Naive thymus-derived CD8-positive, alpha-beta T cell (primary cell): ENCODE measurements at places on chromosomes 3 and 15. TPM values are rescaled to one million over a fixed set of nuclear protein-coding genes. Genes with fewer than 3 reads are reported as not detected.
A peak's percentile ranks its signal among the peaks of the same experiment; 100 is the strongest.

DNA sequence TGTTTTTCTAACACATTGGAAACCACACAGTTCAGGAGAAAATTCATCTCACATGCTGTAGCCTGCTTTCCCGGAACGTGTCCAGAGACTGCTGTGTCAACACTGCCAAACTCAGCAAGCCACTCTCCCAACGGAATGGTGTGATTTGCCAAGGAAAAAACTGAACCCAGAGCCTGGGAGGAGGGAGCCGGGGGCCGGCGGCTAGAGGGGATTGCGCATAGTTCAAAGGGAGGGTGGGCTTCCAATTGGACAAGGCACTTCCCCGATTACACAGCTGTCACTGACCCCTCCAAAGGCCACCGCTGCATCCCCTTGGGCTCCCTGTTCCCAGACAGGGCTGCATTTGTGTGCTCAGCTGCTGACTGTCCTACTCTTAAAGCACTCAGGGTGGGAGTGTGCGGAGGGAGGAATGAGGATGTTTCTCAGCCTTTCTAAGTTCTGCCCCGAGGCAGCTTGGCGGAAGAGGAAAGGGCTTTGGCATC is 256.2 kb downstream of the ZNF621 start:
- peaks cover 3% of the 10 kb centered on the region for H3K27me3 ChIP-seq
- no peak for DNase-seq
- no peaks in the 10 kb centered on the region for H3K4me1 ChIP-seq
- no peak overlapping the region for H3K4me3 ChIP-seq

DNA sequence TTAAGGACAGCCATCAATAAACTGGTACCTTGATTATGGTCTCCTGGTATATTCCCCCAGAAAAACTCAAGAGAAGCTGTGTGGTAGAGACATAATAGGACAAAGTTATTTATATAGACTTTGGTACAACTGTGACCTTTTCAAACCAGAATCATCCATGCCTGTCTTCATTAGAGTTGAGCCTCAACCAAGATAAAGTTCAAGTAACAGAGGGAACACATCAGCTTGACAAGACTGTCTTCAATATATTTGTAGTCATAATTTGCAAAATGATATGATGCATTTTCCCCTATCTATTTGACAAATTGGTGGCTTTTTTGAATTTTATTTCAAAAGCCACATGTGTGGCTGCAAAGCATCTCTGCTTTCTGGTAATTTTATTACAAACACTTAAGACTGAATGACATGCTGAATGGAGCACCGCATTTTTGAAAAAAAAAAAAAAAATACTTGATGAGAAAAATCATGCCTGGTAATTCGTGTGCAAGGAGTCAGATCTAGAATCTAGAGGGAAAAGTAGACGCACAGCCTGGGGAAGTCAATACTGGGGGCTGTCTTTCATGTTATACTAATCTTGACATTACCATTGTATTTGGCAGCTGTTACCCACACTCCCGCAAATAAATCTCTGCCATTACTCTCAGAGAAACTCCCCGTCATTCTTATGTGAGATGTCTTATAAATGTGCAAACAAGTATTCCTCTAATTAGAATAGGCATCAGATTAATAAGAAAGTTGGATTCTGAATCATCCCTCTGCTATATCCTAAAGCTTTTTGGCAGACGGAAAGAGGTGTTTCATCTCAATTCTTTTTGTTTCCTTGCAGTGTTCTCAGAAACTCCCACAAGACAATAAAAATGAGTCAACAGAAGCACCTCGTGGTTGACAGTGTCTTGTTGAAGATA is 554.8 kb upstream of the CBLB start:
- no peak overlapping the region for H3K4me3 ChIP-seq
- peaks cover 1% of the 10 kb centered on the region for H3K27me3 ChIP-seq
- no peaks in the 10 kb centered on the region for H3K36me3 ChIP-seq

The PCSK6 gene
- total RNA-seq: 6.7 TPM

DNA sequence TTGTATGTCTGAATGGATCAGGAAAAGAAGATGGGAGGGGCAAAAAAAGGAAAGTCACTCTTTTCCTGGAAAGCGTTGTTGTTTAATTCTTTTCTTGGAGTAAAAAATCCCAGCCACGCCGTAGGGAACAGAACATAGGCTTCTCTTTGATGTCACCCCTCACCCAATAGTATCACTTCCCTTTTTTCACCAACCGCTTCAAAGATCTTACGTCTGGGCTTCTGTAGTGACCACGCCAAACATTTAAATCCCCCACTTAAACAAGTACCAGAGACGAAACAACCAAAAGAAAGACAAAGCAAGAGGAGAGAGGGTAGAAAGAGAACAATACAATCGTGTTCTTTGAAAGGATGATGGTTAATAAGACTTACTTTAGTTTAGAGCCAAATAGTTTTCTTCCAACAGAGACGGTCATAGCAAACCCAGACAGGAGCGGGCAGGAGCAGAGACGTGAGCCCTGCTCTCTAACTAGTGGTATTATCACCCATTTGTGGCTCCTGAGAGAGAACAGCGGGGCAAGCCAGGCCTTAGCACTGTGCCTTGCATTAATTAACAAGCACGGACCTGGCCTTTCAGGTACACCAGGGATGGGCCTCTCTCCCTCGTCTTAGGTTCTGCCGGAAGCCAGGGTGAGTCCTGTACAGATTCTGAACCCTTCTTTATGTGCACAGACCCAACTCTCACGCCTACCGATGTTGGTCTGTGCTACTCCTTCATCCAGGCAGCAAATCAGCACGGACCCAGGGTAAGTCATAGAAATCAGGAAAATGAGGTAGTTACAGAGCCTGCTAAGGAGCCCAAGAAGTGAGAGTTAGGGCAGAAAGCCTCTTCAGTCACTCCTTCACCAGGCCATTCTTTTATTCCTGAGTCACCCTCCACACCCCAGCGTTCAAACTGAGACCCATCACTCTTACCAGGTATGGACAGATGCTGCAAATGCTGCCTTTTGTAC is 28.2 kb upstream of the BCL6 start:
- H3K4me1 ChIP-seq: peaks cover 35% of the 10 kb centered on the region
- H3K4me3 ChIP-seq: peak overlapping the region; percentile 37
- H3K27me3 ChIP-seq: no peaks in the 10 kb centered on the region
